ENCODE measurements at places on chromosomes 6 and 20. TPM values are rescaled to one million over a fixed set of nuclear protein-coding genes. Genes with fewer than 3 reads are reported as not detected.

ATP5F1E gene
- 81.3 TPM for total RNA-seq

LPA gene
- total RNA-seq, result not detected

SLC44A4 gene
- 0.12 TPM for total RNA-seq

CAGE1 gene
- 0.13 TPM for total RNA-seq

OSBPL2 gene
- total RNA-seq, result 27.0 TPM

LTB gene
- 270 TPM for total RNA-seq

DNA sequence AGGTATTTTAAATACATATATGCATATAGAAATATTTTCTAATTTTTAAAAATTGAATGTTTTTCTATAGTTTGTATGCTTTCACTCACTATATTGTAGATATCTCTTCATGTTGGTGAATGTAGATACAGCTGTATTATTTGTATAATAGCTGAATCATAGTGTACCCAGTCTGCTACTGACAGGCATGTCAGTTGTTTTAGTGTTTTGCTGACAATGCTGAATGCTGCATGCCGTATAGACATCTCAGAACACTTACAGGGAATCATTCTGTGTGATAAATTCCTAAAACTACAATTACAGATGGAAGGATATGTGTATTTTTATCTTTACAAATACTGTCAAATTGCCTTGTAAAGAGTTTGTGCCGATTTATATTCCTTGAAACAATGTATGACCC lies 175.4 kb downstream of the SIM1 start:
- no peaks in the 10 kb centered on the region for H3K27me3 ChIP-seq
- DNase-seq, result no peak
- no peaks in the 10 kb centered on the region for H3K36me3 ChIP-seq
- H3K27ac ChIP-seq, result no peak overlapping the region

GRCh38 chr6:22361576-22361975 lies 64.7 kb upstream of the PRL start:
- H3K36me3 ChIP-seq, result no peaks in the 10 kb centered on the region
- no peak overlapping the region for H3K27ac ChIP-seq
- no peak for DNase-seq
- no peaks in the 10 kb centered on the region for H3K27me3 ChIP-seq
- H3K4me3 ChIP-seq, result no peak overlapping the region
- H3K4me1 ChIP-seq, result no peaks in the 10 kb centered on the region

All from activated T-helper 1 cell treated with anti-CD3 and anti-CD28 coated beads, Interleukin-12 subunit alpha, Interleukin-12 subunit beta, Interleukin-2, Interleukin-4 antibody, amounts not matched to agents 30 ng/mL and 10 ng/mL and 1 ng/mL, durations not matched to agents 14 hours and 24 hours and 36 hours (primary cell).